ENCODE measurements at places on chromosomes 16 and 17.

- DNase-seq: no peak
Observed at GRCh38 chr16:50300942-50301625, 34.7 kb downstream of the ADCY7 start.

DNA sequence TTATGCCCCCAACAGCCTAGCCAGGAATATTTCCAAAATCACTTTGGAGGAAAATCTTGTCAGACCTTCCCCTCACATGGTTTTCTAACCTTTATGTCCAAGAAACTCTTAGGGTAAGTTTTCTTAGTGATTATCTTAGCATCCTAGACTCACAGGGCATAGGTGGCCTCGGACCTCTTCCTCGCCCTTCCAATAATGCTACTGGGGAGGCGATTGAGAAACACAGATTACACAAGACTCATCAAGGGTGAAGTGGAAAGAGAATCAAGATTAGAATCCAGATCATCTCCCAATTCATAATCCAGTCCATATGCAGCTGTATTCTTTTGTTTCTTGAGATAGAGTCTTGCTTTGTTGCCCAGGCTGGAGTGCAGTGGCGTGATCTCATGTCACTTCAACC is 358.4 kb upstream of the CDH5 start:
- DNase-seq: no peak

DNA sequence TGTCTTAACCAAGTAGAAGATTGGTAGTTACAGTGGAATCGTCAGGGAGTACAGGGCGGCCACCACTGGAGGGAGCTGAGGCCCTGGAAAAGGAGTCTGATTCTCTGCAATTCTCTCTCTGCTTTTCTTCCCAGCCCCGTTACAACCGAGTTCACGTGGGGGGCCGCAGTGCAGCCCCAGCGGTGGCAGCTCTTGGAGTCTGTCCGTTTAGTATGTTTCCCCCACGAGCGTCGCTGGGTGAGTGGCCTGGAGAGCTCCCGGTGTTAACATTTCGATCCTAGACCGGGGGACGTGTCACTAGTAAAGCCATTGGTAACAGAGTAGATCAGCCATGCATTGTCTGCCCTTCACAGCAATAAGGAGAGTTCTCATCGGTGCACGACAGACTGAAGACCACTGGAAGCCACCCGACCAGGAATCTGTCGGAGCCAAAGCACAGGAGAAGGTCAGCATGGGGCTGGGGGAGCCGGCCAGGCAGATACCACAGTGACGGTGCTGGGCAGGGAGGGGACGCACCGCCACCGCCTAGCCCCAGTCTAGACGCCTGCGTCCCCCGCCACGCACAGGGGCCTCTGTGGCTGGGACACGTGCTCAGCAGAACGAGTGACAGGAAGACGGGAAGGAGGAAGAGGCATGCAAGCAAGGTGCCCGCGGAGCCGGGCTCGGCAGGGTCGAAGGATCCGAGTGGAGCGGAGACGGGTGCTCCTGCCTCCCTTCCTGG is 15.7 kb downstream of the SLC16A3 start:
- DNase-seq: peak; percentile 6

- no peak for DNase-seq
Observed at GRCh38 chr17:12665263-12666210, at the start of gene MYOCD. TSS of gene MYOCD (plus strand) at chr17:12665890. CDS start at chr17:12666189, 299 bp downstream.

DNA sequence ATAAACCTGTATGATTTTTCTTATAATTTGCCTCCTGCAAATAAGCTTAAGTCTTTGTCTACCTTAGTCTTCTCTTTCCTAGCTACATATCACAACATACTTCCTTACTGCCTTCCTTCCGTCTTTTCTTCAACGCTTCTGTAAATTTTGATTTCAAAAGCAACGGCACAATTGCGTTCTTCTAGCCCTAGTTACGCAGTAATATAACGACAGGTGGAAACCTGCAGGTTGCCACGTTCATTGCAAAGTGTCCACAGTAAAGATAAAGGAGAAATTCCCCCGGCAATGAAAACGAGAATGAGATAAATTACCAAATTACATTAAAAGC is 546 bp upstream of the PSMD7 start:
- no peak for DNase-seq

GRCh38 chr17:75589012-75589918 is 1.7 kb downstream of the MYO15B start:
- peak; percentile 90 for DNase-seq

- DNase-seq: no peak
Observed at GRCh38 chr17:49157784-49158183, 25.2 kb downstream of the B4GALNT2 start.

- peak; percentile 23 for DNase-seq
Observed at GRCh38 chr16:73054813-73055482, 7.0 kb upstream of the ZFHX3 start.

DNA sequence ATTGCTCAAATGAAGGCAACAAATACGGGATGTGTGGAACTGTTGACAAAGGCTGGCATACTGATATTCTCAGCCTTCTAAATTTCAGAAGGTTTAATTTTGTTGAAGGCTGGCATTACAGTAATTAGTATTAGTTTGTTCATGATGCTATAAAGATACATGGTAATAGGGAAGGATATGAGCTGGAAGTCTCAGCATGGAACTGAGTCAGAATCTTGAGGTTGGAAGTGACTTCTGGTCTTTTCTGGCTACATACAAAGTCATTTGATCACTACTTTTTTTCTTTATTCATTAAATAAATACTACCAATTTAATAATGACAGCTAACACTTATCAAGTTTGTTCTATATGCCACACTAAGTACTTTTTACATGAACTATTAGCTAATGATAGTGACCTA is 22.6 kb downstream of the RABEP1 start:
- DNase-seq: no peak

- no peak for DNase-seq
Observed at GRCh38 chr17:42518755-42519545, 17.1 kb upstream of the NAGLU start.

DNA sequence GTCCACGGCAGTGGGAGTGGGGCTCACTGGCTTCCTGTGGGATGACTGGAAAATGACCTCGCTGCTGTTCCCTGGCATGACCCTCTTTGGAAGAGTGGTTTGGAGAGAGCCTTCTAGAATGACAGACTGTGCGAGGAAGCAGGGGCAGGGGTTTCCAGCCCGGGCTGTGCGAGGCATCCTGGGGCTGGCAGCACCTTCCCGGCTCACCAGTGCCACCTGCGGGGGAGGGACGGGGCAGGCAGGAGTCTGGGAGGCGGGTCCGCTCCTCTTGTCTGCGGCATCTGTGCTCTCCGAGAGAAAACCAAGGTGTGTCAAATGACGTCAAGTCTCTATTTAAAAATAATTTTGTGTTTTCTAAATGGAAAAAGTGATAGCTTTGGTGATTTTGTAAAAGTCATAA is 7.8 kb upstream of the RNF213 start:
- DNase-seq: peak; percentile 56

- DNase-seq: no peak
Observed at GRCh38 chr17:31509095-31509804, 117.8 kb downstream of the RAB11FIP4 start.

GRCh38 chr17:30433514-30433913 is 43.7 kb upstream of the GOSR1 start:
- peak; percentile 7 for DNase-seq

DNA sequence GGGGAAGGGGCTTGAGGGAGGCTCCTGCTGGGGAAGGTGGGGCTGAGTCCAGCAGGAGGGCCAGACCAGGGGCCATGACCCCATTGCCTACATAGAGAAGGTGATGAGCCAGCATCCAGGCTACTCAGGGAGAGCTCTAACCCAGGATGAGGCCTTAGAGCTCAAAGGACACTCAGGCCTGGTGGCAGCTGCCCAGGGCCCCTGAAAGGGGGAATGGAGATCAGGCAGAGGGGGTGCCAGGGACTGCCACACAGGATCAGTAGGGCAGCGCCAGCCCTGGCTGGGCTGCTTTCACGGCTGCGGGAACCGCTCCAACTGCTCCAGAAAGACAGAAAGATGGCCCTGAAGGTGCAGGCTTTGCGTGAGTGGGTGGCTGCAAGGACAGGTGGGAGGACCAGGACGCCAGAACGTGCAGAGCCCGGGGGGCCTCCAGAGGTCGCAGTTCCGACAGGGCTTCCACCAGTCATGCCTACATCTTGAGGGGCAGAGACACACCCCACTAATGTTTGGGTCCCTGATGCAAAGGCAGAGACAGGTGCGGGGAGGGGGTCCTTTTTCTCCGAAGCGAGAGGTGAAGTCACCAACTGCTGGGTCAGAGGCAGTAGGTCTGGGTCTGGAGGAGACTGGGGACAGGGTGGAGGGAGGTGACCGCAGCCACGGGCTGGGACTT is 882 bp upstream of the ATP6V0C start:
- peak; percentile 86 for DNase-seq

DNA sequence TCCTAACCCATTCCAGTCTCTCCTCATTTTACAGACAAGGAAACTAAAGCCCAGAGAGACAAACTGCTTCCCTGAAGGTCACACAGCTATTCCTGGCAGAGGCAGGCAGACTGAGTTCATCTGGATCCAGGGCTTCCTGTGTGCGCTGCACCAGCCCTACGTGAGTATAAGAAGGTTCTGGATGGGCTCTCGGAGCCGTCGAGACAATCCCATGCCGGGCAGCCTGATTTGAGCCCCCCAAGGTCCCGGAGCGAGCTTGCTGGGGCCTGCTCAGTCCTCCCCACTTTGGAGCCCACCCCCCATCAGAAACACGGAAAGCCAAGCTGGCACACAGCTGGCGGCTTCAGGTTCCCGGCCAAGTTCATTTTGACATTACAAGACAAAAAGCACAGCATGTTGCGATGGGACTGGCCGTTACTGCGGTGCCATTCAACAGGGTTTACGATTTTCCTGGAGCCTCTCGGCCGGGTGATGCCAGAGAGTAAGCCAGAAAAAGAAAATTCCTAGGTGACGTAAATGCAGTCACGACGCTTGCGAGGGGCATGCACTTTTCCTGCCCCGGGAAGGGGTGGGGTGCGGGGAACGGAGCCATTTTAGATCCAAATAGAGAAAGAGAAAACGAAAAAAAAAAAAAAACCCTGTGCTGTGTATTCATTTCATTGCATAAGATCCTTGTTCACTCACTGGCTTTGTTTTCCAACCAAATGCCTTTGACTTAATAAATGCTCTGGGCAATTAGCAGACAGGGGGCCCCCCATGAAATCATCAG is 167.1 kb upstream of the FOXF1 start:
- DNase-seq: no peak

DNA sequence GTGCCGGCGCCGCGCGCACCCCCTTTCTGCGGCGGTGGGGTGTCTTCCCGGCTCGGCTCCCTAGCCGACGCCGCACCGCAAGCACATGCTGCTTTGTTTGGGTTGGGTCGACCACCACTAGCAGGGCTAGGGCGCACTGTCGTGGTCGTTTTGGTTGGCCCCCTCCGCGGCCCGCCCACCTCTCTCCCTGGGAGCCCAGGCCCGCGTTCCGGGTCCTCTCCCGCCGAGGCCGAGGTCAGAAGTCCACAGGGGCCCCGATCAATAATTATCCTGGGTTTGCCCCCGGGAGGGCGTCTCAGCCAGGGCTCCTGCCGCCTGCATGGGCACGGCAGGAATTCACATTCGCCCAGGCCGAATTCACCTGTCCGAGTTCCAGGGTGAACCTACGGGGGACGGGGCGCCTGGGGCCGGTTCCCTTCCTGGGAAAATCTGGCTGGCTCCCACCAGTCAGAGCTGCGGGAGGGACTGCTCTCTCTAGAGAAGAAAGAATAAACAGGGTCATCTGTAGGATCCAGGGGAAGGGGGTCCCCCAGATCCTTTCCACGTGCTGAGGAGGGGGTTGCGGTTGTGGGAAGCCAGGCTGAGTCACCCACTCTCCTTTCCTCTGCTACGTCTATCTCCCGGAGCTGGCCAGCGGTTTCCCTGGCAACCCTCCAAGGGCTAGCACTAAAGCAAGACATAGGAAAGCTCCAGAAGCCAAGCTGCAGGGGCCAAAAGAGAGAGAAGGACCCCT is 584 bp upstream of the STAT5B start:
- DNase-seq: peak; percentile 76

- DNase-seq: no peak
Observed at GRCh38 chr17:19948116-19948943, 29.3 kb downstream of the AKAP10 start.

DNA sequence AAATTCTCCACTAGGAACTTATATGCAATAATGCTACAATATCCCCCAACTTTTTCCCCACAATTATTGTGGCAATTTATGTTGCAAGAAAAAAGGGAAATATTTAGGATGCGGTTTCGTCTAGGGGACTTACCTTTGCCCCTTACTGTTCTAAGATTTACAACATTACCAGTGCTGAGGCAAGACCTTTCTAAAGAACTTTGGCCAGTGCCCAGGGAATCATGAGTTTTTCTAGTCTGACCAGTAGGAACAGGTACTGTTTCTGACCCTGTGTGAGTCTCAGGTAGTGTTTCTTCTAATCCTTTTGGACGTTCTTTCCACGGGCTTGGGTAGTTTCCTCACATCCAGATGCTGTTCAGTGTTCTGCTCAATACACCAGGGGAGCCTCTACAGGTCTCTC is 373.7 kb downstream of the HAPSTR1 start:
- DNase-seq: no peak

GRCh38 chr16:77344341-77344740 is 90.5 kb downstream of the ADAMTS18 start:
- DNase-seq: no peak

- peak; percentile 68 for DNase-seq
Observed at GRCh38 chr17:61412860-61413660, 13.4 kb downstream of the TBX2 start.

GRCh38 chr17:19705201-19705600 is 11.2 kb downstream of the SLC47A2 start:
- no peak for DNase-seq

DNA sequence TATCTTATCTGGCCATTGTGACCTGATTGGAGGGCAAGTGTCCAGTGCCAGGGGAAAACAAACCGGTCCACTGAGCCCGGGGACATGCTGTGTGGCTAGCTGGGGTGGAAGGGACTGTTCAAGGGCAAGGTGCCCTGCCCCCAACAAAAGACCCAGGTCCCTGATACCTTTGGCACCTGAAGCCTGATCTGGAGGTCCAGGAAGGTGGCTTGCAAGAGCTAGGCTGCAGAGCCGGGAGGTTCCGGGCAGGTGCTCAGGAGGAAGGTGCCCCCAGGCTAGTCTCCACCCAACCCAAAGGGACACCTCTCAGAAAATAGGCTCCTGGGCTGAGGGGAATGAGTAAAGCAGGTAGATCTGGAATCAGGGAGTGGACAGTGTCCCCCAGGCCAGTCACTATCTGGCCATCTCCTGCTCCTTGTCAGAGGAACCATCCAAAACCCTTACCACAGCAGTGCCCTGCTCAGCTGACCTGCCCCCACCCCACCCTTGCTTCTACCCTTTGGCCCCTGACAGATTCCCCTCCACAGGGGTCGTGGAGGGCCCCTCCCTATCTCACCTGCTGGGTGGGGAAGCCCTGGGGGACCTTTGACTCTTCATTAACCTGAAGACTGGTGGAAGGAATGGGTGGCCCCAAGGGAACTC is 6.2 kb downstream of the NAT9 start:
- DNase-seq: no peak
